ENCODE measurements at places on chromosomes 5 and 9.

DNA sequence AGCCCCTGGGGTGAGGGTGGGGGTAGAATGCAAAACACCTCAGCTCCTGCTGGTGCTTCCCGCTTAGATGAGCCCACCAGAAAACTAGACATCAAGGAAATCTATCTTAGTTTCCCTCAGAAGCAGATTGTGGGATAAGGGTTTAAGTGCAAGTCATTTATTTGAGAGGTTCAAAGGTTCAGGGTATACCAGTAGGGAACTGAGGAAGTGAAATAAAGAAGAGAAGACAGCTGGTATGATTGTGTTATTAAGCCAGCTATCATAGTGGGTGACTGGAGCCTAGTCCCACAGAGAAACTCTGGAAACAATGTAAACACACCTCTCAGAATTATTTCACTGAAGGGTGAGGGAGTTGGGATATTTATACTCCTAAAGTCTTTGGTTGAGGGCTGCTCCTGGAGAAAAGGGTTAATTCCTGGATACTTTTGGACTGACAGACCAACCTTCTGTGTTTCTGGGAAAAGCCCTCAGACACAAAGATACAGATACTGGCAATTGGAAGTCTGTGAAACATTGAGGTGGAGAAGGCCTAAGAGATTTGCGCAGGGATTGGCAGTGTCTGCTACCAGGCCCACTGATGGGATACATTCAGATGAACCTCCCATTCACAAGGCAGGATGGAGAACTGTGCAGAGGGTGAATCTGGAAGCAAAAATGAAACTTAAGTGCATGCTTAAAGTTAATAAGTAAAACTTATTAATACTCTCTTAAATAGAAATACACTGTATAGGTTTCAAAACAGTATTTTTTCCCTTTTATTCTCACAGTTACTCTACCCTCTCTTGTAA, 6.4 kb upstream of the DCTN4 start:
- no peak for DNase-seq

DNA sequence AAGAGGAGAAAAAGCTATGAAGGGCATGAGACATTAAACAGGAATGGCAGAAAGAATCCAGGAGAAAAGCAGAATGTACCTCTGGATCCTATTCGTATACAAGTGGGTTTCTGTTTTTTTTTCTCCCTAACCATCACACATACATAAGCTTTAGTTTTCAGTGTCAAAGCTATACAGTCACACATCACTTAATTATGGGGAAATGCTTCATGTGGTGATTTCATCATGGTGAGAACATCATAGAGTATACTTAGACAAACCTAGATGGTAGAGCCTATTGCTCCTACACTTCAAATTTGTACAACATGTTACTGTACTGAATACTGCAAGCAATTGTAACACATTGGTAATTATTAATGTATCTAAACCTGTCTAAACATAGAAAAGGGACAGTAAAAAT, 290.6 kb downstream of the AOPEP start:
- no peak for DNase-seq

- DNase-seq: no peak
Observed at GRCh38 chr5:55575815-55576583, 41.2 kb upstream of the PLPP1 start.

DNA sequence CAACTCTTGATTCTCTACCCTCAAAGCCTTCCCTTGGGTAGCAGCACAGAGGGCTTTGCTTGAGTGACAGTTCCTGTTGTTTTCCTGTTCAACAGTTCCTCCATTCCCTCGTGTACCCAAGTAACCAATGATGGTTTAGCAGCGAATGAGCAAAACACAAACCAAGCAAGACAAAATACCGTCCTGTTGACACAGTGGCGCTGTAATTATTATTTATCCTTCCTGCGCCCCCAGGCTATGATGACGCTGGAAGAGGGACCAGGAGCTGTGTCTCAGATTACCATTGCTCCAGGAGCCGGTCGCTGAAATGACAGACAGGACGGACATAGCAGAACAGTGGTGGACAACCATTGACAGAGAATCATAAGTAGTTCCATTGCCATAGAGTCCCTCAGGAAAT, 154.8 kb downstream of the GADD45G start:
- no peak for DNase-seq

DNA sequence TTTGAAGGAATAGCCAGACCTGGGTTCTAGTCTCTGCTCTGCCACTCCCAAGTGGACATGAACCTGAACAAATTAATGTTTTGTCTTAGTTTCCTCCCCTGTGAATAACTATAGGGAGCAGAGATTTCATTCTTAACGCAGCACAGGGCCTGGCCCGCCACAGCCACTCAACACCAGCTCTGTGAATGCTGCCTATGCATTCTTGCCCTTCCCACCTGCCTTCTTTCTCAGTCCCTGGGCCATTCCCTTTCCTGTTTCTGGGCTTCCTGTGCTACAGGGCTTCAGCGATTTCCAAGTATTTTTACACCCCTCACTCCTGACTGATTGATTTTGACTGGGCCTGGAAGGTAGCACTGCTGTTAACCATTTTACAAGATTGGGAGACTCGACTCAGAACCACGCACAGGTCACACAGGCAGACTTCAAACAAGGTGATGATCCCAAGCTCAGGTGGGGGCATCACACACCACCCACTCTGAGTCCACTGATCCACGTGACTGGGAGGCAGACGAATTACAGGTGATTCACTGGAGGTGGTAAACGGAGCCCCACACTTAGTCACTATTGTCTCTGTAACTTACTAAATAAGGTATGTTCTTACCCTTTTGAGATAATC, 21.4 kb downstream of the PTPN3 start:
- no peak for DNase-seq

GRCh38 chr9:6218099-6218502, 2.5 kb downstream of the IL33 start:
- no peak for DNase-seq

DNA sequence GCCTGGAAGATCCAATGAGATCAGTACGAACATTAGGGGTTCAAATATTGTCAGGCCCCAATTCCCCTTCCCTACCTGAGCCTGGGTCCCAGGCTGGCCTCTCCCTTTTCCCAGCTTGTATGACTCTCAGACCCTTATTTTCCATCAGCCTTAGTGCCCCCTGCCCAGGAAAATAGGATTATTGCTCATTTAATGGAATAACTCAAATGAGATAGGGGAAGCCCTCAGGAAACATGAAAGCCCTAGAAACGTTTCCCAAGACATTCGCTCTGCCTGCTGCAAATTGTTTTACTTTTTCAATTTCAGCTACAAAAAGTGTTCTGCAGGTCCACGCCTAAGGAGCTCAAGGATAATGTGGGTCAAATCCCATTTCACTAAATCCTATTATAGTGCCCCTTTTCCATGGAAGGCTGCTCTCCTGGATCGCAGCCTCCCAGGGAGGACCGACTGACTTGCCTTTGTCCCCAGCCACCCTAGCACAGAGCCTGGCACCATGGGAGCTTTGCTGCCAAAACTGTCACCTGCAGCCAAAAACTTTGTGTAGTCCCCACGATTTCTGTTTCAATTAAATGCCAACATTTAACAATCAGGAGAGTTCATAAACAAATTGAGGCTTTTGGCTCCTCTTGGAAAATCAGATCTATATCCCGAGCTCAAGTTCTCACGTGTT, 46.9 kb downstream of the THOC3 start:
- no peak for DNase-seq

DNA sequence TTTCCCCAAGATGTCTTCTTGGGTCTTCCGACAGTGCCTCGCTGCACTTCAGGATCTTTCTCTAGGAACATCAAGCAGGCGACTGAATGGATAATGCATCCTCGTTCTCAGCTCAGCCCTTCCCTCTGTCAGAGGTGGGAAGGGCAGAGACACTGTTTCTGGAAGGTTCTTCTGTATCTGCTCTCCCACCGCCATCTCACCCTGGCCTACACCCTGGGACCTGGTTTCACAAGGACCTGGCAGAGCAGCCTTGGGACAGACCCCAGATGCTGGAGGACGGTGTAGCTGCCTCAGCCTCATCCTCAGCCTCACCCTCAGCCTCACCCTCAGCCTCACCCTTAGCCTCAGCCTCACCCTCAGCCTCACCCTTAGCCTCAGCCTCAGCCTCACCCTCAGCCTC, 18.5 kb downstream of the MRPL36 start:
- no peak for DNase-seq

DNA sequence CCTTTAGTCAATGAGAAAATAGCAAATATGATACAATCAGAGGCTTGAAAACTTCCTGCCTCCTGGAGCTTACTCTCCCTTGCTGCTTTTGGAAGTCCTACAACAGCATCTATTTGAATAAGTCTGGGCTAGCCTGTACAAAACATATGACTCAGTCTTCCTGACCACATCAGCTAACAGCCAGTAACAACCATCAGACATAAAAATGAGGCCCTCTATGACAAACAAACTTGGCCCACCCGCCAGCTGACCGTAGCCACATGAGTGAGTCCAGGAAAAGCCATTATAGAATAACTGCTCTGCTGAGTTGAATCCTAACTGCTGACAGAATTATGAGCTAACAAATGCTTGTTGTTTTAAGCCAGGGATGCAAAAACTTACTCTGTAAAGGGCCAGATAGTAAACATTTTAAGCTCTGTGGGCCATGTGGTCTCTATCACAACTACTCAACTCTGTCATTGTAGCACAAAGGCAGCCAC, 347.6 kb downstream of the PTPRD start:
- no peak for DNase-seq

DNA sequence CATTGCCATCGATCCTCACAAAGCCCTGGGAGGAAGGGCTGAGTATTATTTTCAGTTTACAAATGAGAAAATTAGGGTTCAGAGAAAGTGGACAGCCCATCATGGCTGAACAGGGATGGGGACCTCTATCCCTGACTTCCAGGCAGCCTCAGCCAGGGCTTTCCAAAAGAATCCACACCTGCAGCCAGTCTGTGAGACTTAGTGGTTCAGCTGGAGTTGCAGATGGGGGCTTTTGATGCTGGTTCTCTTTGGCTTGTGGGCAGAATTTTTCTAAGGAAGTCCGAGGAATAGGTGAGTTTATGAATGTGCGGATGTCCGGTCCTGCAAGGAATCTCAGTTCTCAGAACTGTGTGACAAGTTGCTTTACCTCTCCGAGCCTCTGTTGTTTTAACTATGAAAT, 138.1 kb downstream of the RGS3 start:
- DNase-seq: no peak

DNA sequence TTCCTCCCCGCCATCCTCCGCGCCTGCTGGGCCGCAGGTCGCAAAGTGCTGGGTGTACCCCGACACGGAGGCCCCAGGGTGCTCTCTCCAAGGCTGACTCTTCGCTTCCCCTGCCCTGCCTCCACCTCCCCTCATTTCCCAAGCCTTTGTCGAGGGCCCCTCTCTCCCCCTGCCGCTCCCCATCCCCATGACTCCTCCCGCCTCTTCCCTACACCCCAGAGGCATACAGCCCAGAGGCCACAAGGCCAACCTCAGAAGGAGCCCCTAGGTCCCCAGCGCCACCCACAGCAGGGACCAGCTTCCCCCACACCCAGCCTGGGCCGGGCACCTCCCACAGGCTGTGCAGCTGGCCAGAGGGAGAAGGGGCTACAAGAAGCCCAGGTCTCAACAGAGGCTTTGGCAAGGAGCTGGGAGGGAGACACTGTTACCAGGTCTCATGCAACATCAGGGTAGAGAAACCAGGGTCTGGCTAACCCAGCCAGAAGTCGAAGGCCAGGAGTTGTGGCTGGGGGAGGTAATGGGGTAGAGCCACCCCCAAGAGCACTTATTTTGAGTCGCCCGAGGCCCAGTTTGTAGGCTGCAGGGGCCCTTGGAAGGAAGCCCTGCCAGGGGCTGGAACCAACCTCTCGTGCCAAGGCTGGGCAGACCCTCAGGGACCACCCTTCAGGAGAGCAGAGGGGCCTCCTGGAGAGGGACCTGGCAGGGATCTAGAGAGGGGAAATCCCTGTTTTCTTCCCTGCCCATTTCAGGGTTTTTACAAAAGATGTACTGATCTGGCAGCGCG, 24.5 kb upstream of the SARDH start:
- peak; percentile 12 for DNase-seq
